ENCODE measurements at places on chromosomes 1 and 21.
A peak's percentile ranks its signal among the peaks of the same experiment; 100 is the strongest.

DNA sequence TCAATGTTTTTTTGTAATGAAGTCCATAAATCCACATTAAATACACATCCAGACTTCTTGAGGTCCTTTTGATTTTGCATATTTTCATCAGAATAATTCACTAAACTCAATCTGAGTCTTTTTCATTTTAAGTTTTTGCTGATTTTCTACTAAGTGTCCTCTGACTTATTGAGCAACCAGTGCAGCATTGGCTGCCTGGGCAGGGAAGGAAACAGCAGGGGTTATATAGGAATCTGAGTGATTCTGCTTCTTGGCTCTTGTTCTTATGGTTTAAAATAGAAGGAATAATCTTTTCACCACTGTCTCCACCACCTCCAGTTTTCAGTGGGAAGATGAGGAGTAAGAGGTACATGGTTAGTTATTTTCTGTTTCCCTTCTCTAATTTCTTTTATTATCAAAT, 88.4 kb downstream of the ST6GALNAC5 start:
- no peak for DNase-seq

DNA sequence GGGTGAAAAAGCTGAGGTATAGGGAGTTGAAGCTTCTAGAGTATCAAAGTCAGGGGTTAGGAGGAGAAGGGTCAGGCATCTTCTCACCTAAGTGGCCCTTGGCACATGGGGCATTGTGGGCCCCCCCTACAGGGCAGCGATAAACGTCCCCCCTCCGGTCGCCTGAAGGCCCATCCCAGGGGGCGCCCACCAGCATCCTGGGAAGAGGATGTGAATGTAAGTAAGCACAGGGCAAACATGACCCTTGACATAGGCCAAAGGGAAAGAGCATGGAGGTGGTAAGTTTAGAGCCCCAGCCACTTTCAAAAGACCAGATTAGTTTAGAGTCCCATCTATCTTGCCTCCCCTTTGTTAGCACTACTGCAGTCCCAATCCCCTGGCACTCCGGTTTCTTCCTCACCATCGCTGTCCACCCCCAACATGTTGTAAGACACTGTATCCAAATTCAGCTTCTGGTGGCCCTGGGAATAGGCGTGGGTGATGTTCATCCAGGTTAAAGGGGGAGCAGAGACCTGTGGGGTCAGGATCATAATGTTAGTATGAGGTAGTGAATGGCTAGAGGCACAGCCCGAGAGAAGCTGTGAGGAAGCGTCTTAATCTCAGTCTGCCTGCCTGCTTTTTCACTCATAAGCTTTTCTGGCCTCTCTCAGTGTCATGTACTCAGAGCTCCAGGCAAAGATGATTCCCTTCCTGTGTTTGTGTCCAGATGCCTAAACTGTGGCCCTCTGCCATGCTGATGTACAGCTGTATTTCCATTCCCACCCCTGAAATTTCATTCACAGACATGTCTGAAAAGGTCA, 2.7 kb downstream of the ITGA10 start:
- no peak for DNase-seq

- peak; percentile 87 for DNase-seq
Measured at GRCh38 chr1:155061381-155062150, 2.0 kb upstream of the EFNA4 start.

DNA sequence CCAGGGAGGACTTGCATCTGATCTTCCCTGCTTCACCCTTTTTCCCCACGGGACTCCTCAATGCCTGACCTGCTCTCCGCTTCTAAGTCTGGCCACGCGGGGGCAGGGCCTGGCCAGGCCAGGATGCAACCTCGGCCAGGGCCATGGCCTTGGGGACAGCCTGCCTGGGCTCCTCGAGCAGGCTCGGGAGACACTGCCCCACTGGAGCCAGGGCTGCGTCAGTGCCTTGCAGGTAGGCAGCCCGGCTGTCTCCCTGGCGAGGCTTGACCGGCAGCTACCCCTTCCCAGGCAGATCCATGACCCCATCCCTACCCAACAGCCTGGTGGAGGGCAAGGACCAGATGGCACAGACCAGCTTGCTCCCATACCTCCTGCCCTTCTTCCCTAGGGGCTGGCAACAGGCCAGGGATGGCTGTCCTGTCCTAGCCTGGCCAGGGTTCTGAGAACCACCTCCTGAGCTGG, 2.7 kb upstream of the PRDM16 start:
- DNase-seq = no peak

- no peak for DNase-seq
Measured at GRCh38 chr1:220699044-220699443, 8.9 kb downstream of the C1orf115 start.

DNA sequence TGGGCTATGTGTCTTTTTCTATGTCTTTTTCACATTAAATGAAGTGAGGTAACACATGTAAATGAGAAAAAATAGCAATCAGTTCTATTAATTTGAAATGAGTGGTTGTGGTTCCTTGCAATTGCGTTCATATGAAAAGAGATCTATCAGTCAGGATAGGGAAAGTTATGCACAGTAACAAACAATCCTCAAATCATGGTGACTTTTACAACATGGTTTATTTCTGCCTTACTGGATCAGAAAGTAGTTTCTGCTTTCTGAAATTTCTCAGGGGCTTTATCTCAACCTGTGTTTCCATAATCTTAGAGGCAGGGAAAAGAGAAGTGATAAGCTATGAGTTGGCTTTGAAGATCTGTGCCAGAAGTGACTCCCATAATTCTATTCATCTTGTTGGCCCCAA, 39.0 kb downstream of the DOP1B start:
- no peak for DNase-seq

- DNase-seq = no peak
Measured at GRCh38 chr1:156281693-156282478, 739 bp downstream of the SMG5 start.

GRCh38 chr21:33977017-33977720, 61.6 kb upstream of the ATP5PO start:
- no peak for DNase-seq

GRCh38 chr1:66271904-66272254, 262.1 kb upstream of the SGIP1 start:
- DNase-seq = no peak

DNA sequence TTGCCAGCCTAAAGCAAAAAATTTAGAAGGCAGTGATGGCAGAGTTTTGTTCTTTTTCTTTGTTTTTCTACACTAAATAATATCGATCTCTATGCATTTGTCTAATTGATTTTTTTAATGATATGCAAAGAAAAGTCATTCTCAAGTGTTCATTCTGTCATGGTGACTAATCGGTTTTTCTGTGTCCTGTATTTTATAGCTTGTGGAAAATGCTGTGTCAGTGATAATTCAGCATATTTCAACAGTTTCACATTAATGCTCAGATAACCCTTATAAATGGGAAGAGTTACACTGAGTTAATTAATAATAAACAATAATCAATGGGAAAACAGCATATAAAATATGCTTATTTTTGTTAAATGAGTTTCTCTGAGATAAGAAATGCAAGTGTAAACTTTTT, 824.9 kb downstream of the AMY1C start:
- no peak for DNase-seq

DNA sequence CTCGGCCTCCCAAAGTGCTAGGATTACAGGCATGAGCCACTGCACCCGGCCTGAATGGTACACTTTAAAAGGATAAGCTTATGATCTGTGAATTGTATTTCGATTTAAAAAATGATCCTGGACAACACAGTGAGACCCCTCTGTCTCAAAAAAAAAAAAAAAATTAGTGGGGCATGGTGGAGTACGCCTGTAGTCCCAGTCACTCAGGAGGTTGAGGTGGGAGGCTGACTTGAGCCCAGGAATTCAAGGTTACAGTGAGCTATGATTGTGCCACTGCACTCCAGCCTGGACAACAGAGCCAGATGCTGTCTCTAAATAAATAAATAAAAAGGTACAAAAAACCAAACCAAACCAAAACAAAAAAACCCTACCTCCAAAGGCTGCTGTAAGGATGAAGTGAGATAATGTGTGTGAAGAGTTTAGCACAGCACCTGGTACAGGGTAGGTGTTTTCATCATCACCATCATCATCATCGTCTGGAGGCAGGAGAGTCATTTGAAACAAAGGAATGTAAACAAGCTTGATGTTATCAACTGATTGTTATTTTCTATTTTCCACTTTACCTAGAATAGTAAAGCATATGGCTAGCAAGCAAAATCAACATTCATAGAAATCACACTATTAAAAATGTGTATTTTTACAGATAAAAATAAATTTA, 22.5 kb upstream of the HTR1D start:
- DNase-seq = no peak

- no peak for DNase-seq
Measured at GRCh38 chr1:182192966-182193365, 131.5 kb upstream of the ZNF648 start.

DNA sequence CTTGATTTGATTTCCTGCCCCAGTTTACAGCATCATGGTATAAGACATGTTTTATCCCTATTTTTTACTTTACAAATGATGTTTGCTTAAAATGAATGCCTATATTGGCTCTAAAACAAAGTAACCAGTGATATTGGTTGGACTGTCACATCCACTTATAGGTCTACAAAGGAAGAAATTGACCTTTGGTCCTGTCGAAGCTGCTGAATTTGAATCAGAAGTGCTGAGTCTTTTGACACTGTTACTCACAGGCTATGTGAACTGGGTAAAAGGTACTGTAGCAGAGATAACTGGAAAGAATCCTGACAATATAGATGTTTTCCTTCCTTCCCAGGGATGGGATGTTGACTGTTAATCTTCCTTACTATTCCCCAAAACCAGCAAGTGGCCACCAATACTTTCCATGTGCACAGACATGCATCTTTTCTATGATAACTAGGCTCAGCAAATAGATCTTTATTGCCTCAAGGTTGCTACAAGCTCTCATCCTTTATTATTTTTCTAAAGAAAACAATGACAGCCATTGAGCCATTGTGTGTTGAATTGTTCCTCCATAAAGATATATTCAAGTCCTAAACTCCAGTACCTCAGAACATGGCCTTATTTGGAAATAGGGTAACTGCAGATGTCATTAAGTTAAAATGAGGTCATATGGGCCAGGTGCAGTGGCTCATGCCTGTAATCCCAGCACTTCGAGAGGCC, 175.9 kb upstream of the NR5A2 start:
- no peak for DNase-seq

DNA sequence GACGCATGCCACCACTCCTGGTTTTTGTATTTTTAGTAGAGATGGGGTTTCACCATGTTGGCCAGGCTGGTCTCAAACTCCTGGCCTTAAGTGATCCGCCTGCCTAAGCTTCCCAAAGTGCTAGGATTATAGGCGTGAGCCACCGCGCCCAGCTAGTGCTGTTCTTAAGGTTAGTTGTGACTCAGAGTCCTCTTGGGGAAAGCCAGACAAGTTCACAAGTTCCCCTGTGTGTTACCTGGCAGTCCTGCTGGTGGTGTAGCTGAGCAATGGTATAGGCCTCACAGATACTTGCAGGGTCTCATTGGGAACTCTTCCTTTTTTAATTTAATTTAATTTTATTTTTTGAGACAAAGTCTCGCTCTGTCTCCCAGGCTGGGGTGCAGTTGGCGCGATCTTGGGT, 10.6 kb downstream of the CFAP126 start:
- DNase-seq = no peak

GRCh38 chr21:42012763-42013329, 2.7 kb upstream of the ZBTB21 start:
- no peak for DNase-seq

DNA sequence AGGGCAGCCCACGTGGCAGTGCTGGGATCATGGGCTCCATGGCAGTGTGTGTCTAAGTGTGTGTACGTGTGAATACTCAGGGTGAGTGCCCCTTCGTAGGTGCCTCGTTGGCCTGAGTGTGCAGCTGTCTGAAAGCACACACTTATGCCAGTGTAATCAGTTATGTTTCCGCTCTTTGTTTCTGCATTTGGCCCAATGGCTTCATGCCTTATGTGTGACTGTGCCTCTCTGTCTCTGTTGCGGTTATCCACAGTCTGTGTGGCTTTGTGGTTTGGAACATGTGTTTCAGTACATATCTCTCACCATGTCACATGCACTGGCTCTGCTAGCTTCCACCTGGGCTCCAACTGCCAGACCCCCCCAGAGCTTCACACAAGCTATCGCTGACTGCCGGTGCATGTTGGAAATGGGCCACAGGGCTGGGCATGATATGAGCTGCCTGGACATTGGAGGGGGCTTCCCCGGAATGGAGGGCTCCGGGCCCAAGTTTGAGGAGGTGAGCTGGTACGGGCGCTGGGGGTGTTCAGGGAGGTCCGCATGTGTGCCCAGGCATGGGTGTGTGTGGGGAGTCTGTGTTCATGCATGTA, 70.3 kb upstream of the TINAGL1 start:
- DNase-seq = no peak

- DNase-seq = no peak
Measured at GRCh38 chr1:76503100-76503499, 364.2 kb upstream of the ST6GALNAC5 start.

DNA sequence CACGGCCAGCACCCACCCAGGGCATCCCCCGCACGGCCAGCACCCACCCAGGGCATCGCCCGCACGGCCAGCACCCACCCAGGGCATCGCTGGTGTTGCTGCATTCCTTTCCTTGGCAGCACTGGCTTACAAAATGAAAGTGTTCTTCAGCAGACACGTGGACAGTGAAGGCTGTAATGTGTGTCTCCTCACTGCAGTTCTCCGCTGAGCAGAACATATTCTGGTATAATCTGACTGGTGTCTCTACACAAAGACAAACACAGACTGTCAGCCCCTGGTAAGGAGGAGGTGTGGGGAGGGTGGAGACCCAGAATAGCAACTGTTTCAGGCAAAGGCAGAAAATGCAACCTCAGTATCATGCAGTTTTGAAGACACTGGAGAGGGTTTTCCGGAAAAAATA, 7.3 kb downstream of the LYPD8 start:
- no peak for DNase-seq

DNA sequence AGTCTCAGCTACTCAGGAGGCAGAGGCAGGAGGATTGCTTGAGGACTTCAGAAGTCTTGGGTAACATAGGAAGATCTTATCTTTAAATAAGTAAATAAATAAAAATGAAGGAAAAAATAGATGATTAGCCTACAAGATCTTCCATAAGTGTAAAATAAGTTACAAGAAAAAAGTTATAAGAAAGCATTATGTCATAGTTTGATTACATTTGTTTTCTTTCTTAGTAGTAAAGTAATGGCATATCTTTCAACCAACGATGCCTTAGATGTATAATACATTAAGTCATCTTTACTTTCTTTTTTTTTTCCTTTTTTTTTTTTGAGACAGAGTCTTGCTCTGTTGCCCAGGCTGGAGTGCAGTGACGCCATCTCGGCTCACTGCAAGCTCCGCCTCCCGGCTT, 46.5 kb downstream of the SNRPE start:
- DNase-seq = no peak

DNA sequence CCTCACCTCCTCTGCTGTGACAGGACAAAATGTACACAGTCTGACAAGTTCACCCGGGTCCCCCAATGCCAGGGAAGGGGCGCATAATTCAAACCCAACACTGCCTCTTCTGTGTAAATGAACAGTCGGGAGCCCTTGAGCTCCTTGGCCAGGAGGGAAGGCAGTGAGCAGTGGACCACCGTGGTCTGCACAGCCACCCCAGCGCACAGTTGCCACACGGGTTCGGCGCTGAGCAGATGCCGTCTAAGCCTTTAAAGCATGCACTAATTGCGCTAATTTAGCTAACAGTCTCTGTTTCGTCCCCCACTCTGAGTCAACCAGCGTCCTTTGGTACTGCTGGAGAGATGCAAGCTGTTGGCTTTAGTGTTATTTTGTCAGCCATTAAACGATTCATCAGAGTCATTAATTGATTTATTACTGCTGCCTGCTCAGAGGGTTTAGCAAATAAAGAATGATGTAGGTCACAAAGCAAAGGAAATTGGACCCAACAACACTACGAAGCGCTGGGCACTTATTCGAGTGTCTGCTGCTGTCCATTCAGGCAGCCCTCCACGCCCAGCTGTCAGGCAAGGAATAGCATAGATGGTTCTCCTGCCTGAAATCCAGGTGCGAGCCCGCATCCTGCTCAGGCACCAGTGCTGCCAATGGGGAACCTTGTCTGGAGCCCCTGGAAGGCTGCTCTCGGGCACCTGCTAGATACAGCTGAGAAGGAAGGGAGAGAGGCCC, 91.5 kb downstream of the MRPL37 start:
- no peak for DNase-seq

Measured in T1000 (cell line).